Activated T-helper 1 cell treated with anti-CD3 and anti-CD28 coated beads, Interleukin-2, amount 50 U/mL, for 16 hours (primary cell): ENCODE measurements at places on chromosomes 6 and 20.
A peak's percentile ranks its signal among the peaks of the same experiment; 100 is the strongest.

DNA sequence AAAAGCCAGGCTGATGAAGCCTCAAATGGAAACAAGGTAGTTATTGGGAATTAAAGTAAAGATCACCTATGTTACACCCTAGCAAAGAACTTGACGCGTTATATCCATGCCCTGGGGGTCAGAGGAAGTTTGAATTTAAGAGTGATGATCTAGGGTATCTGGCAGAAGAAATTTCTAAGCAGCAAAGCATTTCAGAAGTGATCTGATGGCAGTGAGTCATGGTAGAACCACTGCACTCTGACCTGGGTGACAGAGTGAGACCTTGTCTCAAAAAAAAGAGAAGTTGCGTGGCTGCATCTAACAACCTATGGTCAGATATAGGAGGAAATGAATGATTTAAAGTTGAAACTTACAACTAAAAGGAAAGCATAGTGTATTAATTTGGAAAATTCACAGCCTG lies 45.2 kb downstream of the SCP2D1 start:
- no peak for DNase-seq

- no peak for DNase-seq
Measured at GRCh38 chr20:61169874-61170273, 82.2 kb upstream of the CDH4 start.

GRCh38 chr6:35223396-35223795 lies 9.6 kb downstream of the SCUBE3 start:
- no peak for DNase-seq

DNA sequence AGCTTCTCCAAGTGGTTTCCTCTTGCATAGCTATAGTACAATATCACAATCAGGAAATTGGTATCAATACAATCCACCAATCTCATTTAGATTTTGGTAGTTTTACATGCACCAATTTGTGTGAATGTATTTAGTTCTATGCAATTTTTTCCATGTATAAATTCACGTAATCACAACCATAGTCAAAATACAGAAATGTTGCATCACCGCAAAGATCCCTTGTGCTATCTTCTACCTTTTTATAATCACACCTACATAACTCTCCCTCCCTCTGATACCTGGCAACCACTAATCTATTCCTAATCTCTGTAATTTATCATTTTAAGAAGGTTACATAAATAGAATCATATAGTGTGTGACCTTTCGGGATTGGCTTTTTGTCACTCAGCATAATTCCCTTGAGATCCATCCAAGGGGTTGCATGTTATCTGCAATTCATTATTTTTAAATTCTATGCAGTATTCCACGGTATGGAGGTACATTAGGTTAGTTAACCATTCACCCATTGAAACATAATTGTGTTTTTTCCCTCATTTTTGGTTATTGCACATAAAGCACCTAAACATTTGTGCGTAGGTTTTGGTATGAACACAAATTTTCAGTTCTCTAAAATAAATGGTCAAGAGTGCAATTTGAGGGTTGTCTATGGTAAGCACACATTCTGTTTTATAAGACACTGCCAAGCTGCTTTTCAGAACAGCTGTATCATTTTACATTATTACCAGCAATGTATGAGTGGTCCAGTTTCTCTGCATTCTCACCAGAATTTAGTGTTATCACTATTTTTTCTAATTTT lies 95.1 kb upstream of the SLC22A23 start:
- DNase-seq = no peak

DNA sequence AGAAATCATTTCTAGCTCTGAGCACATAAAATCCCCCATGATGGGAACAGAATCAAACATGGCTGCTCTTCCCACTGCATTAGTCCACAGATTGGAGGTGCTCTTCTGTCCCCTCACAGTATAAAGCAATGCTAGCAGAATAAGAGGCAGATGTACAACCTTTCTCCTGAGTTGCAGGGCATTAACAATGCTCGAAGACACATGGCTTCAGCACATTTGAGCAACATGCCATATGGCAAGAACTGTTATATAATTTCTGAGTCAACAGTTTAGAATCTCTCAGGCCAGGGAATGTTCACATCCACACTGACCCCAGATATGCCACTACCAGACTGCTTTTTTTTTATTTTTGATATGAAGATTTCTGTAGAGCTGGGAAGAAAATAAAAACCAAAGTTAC lies 119.6 kb downstream of the KIF13A start:
- DNase-seq = no peak

DNA sequence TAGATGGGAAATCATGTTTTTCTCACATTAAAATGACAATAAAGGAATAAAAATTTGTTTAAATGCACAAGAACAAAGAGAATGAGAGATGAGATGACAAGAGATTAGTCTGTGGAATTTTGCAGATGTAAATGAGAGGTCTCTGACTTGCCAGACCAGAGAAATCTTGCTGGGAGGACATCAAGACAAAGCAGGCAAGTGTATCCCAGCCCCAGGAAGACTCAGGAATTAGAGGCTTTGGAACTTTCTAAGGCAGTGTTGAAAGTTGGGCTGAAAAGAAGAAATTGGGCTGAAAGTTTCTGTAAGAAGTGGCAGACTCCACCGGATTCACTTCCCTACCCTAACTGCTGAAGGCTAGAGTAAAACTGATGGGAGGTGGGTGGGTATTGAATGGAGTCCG lies 54.6 kb downstream of the AFDN start:
- DNase-seq = no peak

GRCh38 chr6:117483004-117483644 lies 650 bp downstream of the DCBLD1 start:
- DNase-seq = no peak

- DNase-seq = no peak
Measured at GRCh38 chr6:135537741-135538301, 40.3 kb upstream of the AHI1 start.

GRCh38 chr20:53873230-53873604 lies 197.2 kb downstream of the BCAS1 start:
- DNase-seq = no peak

- no peak for DNase-seq
Measured at GRCh38 chr6:15116889-15117288, 129.0 kb upstream of the JARID2 start.

DNA sequence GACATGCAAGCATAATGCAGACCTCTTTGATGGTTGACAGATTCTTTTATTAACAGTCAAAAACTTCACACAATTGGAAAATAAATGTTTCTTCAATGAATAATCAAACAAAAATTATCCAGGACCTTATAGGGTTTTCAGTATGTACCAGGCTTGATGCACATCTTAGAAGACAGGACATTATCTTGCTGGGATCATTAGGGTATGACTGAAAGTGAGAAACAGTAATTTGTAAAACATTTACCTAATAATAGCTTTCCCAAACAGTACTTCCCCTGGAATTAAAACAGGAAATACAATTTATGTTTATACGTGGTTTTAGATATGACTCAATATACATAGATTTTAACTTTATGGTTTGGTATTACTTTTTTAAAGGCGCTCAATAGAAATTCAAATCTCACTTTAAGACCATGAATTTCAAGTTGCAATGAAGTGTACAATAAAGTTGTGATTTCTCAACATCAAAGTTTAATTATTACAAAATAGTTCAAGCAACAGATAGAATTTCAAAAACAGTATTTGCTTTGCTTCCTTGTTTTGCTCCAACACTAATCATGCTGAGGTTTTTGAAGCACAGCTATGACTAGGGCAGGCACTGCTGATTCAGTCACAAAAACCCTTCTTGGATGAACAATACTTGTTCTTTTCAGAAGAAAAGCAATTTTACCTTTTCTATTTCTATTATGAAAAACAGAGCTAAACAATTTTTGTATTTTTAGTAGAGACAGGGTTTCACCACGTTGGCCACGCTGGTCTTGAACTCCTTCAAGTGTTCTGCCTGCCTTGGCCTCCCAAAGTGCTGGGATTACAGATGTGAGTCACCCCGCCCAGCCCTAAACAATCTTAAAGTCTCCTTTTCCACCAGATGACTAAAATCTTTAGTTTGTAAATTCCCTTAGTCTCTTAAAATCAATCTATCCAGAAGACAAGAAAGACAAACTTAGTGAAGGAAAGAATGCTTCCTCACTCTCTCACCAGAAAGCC lies 13.7 kb downstream of the SOD2 start:
- DNase-seq = no peak

DNA sequence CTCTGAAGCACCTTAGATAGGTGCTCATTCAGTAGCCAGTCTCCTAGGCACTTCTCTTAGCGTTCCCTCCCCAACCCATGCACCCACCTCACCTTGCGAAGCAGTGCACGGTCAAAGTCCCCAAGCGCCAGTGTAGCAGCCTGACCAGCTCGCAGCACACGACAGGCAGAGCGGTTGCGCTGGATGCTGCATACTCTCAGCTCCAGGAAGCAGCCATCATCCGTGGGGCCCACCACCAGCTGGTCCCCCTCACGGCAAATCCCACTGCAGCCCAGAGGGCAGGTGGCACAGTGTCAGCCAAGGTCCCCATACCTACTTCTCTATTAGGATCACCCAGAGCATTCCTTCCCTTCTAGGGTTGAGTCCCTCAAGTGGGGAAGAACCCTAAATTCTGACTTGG lies 6.5 kb downstream of the GTPBP2 start:
- DNase-seq = no peak

GRCh38 chr6:157823001-157823527 lies at the start of gene SNX9:
TSS of gene SNX9 (plus strand) at chr6:157823246. CDS start at chr6:157823435, 189 bp downstream.
- peak; percentile 64 for DNase-seq

- DNase-seq = no peak
Measured at GRCh38 chr6:145372671-145373151, 362.6 kb downstream of the EPM2A start.

GRCh38 chr20:63625771-63626423 lies 1.0 kb downstream of the GMEB2 start:
- DNase-seq = no peak

DNA sequence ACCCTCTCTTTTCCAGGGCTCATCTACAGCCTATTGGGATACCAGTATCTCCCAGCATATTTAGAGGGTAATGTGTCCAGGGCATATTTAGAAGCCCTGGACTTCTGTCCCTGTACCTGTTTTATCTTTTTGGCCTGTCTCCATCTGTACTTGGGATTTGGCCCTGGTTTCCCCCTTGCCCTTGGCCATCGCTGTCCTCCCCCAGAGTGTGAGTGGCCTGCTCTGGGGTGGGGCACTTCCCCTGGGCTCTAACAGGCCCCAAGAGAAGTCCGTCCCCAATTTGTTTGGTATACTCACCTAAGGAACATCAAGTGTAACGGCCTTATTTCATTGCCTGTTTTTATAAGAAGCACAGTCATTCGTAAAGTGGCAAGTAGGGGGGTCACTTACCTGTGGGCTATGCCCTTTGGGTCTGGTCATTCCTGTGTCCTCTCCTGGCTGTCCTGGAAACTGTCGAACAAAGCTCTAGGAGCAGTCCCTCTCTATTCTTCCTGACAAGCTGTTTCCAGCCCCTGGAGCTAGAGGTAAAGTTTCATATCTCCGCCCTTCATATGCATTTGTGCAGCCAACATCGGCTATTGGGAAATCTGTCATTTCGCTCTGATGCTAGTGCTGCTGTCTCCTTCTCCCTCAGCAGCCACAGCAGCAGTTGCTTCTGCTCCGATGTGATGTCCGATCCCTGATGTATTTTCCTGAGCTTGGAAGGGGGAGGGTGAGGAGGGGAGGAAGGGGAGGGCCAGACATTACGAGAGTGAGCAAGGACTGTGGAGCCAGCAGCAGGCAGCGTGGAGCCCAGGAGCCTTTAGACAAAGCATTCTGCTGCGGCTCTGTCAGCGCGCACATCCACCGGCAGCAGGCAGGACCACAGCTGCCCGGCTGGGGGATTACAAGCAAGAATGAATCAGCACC lies 83.4 kb downstream of the TCP11 start:
- no peak for DNase-seq

DNA sequence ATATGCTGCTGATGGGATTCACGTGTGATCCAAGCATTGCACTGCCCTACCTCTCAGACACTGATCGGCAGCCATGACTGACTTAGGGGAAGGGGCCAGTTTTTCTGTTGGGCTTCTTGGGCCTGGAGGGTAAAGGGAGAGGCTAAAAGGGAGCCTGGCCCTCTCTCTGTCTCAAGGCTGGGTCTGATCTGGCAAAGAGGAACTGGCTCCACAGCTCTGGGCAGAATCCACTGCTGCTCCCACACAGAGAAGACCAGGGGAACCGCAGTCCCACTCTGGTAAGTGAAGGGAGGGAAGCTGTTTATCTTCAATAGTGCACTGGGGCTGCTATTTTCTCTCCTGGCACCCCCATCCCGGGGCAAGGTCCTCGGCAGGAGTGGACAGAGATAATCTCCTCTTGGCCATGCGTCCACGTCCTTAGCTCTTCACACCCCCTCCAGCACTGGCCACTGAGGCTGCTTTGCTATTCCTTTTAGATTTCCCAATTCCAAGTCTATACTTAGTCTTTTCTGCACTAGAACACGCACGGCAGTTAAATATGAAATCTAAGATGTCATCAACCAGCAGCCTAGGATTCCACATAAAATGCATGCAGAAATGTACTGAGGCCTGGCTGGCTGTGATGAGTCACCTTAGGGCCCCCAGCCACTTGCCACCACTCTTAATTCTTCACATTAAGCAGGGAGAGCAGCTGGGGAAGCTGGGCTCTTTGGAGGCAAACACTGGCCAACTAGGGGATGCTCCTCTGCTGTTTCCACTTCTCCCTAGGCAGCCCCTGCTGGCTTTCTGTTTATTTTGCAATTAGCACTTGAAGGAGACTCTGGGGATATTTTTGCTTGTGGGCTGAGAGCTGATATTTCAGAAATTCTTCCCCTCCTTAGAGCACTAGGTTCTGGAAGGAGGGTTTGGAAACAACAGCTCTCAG lies 87.8 kb upstream of the ARMC2 start:
- DNase-seq = no peak

- DNase-seq = no peak
Measured at GRCh38 chr6:12483712-12484111, 193.6 kb downstream of the EDN1 start.

DNA sequence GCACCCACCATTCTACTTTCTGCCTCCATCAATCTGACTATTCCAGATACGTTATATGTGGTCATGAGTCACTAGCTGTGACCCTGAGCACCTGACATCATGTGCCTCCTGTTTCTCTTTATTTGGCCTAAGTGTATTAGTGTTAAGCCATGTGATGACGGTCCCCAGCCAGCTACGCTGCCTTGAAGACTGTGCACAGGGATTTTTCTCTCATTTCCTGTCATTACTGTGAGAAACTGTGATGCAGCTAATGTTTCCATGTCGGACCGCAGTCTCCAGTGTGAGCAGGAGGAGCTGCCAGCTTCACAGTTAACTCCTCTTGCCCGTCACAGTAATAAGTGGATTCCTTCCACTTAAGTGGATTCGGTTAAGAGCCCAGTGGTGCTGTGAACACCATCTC lies 9.9 kb upstream of the SPATS1 start:
- no peak for DNase-seq

DNA sequence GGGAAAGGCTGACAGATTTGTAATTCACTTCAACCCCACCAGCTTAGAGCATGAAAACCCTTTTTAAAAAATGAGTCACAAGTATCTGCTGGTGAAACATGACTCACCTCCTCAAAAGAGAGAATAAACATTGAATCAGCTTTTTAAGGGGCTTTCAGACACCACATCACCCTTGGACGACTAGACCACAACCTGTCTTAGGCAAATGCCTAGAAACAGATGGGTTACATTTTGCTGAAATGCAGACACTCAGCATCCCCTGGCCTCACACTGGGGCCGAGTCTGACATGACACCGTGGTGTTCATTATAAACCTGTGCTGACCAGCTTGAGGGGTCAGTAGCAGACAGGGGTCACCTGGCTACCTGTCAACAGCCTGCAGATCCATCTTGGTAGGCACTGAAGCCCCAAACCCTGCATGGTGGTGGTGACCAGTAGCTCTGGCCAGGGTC lies 175.3 kb upstream of the CST7 start:
- DNase-seq = no peak

GRCh38 chr20:24772667-24773066 lies 176.4 kb upstream of the CST7 start:
- DNase-seq = no peak
